ENCODE measurements at places on chromosomes 7 and 10. TPM values are rescaled to one million over a fixed set of nuclear protein-coding genes. Genes with fewer than 3 reads are reported as not detected.

Gene UNCX
- not detected for total RNA-seq

Gene HMX2
- total RNA-seq: not detected

Gene ADCY1
- 15.3 TPM for total RNA-seq

Gene IPMK
- total RNA-seq: 9.4 TPM

DNA sequence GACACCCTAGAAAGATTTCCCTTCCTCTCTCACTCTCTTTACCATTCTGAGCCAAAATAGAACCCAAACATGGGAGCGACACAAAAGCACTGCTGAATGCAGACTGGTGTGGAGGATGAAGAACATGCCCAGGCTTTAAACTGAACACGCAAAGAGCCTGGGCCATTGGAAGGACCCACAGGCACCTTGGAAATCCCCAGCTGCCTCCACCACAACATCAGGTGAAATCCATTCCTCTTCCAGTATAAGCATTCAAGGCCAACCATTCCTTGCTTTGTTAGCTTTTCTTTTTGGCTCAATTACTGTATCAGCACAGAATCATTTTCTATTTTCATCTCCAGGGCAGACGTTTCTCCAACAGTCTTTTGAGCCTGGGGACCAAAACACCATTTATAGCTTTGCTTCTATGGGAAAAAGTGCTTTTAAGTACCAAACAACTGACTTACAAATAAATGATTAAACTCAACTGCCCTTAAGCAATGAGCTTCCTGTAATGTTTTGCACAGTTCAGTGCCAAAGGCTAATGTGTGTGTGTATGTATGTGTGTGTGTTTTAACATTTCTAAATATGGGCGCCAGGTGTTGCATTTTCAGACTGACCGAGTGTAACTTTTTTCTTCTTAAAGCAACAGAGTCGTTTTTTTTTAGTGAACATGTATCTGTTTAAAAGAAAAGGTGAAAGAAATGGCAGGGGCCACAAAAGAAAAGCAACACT lies 16.2 kb upstream of the BLNK start:
- DNase-seq: no peak
- H3K27me3 ChIP-seq: no peaks in the 10 kb centered on the region
- no peaks in the 10 kb centered on the region for H3K36me3 ChIP-seq
- H3K4me1 ChIP-seq: no peaks in the 10 kb centered on the region
- H3K27ac ChIP-seq: no peak overlapping the region
- no peak overlapping the region for H3K4me3 ChIP-seq

- no peak overlapping the region for H3K4me3 ChIP-seq
- no peaks in the 10 kb centered on the region for H3K27me3 ChIP-seq
- H3K36me3 ChIP-seq: no peaks in the 10 kb centered on the region
- no peak overlapping the region for H3K27ac ChIP-seq
- peak; percentile 32 for DNase-seq
Measured at GRCh38 chr10:80709866-80710265, 172.2 kb downstream of the SH2D4B start.

DNA sequence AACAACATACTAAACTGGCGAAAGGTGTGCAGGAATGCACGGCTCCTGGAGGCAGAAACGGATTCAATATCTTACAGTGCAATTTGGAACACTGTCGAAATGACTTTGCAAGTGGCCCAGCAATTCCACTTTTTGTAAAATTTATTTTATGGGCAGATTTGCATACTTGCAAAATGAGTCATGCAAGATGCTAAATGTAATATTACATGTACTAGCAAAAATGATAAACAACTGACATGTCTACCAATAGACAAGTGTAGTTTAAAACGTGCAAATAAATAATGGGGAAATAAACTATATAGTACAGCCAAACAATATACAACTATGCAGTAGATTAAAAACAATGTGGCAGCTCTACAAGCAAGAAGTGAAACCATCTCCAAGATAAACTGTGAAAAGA lies 97.7 kb downstream of the ARHGAP12 start:
- no peak overlapping the region for H3K4me3 ChIP-seq
- no peak for DNase-seq
- H3K36me3 ChIP-seq: peaks cover 6% of the 10 kb centered on the region
- no peaks in the 10 kb centered on the region for H3K4me1 ChIP-seq

DNA sequence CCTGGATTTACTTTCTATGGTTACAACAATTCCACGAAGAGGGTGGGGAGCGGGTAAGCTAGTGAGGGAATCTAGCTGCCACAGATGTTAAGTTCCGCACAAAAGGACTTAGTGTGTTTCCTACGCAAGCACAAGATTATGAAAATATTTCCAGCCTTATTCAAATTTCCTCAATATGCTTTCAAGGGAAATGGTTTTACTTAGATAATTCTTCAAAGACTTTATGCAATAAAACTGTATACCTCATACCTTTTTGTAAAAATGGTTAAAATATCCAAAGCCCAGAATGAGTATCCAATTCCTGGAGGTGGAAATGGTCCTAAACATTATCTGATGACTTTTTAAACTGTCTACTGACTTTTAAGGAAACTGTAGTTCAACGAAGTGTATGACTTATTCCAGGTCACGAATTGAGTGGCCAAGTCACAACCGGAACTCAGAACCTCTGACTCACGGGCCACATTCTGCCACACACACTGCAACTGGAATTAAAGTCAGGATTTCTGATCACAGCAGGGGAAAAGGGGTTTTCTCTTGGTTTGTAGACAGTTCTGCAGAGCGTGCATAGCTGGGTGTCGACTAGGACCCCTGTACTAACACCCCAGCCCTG lies 20.2 kb upstream of the INSIG1 start:
- no peaks in the 10 kb centered on the region for H3K36me3 ChIP-seq
- no peak overlapping the region for H3K4me3 ChIP-seq
- DNase-seq: no peak
- H3K27ac ChIP-seq: no peak overlapping the region
- H3K27me3 ChIP-seq: no peaks in the 10 kb centered on the region
- H3K4me1 ChIP-seq: no peaks in the 10 kb centered on the region

DNA sequence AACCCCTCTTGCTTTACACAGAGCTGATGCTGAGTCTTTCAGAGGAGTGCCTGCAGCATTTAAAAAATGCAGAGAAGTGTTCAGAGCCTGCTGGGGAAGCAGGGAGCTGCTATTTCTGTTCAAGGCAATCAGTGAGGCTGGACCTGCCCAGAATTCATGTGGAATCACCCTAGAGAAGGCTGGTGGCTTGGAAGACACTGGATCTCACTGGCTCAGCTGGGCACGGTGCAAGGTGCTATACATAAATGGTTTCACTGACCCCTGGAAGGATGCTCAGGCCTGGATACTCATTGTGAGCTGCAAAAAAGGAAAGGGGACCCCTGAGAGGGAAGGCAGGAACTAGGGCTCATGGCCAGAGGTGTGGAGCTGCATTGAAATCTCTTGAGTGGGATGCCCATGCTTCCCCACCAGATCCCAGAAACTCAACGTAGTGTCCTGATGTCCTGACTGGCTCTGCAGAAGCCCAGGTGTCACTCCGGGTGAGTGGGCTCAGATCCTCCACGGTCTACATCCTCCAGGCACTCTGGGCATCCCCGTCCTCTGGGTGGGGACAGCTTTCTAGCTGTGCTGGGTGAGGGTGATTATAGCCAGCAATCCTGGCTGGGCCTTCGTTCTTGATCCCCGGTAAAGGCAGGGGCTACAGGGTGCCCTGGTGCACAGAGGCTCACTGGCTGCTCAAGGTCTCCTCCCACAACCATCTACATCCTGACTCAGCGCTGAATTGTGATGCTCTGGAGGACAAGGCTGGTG lies 77.2 kb upstream of the TNS3 start:
- H3K4me1 ChIP-seq: no peaks in the 10 kb centered on the region
- H3K27me3 ChIP-seq: no peaks in the 10 kb centered on the region
- H3K4me3 ChIP-seq: no peak overlapping the region
- no peak overlapping the region for H3K27ac ChIP-seq
- no peak for DNase-seq

DNA sequence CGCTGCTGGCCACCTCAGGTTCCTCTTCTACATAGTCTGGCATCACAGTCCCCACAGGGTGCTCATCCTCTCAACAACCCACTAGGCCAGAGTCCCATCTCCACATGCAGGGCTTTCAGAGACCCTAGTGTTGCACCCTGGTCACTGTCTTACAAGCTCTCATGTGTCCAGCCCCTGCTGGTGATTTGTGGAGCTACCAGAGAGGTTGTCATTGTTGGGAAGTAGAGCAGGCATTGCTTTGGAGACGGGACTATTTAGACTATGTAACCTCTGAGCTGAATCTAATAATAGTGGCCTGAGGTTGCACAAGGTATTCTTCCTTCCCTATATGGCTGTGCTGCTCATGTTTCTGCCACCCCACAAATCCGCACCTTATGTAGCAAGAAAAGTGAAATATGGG lies 135.3 kb upstream of the VWC2 start:
- H3K27me3 ChIP-seq: no peaks in the 10 kb centered on the region
- DNase-seq: peak; percentile 67
- H3K4me3 ChIP-seq: no peak overlapping the region
- no peaks in the 10 kb centered on the region for H3K36me3 ChIP-seq
- no peaks in the 10 kb centered on the region for H3K4me1 ChIP-seq

DNA sequence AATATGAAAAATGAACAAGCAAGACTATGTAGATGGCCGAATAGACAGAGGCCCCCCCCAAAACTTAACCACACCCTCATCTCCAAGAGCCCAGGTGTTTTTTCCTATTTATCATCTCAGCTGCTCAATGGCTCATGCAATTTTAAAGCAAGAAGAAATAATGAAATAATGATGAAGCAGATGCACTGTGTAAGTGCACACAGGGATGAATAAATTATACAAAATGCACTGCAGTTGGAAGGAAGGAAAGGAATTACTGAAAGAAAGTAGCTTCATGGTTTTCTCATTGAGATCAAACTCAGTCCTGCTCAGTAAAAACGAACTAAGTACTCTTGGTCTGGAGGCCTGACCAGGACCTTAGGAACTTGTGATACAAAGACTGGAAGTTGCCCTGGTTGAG lies 810.1 kb downstream of the NRG3 start:
- no peaks in the 10 kb centered on the region for H3K27me3 ChIP-seq
- DNase-seq: no peak
- H3K36me3 ChIP-seq: no peaks in the 10 kb centered on the region
- no peak overlapping the region for H3K4me3 ChIP-seq
- no peaks in the 10 kb centered on the region for H3K4me1 ChIP-seq

DNA sequence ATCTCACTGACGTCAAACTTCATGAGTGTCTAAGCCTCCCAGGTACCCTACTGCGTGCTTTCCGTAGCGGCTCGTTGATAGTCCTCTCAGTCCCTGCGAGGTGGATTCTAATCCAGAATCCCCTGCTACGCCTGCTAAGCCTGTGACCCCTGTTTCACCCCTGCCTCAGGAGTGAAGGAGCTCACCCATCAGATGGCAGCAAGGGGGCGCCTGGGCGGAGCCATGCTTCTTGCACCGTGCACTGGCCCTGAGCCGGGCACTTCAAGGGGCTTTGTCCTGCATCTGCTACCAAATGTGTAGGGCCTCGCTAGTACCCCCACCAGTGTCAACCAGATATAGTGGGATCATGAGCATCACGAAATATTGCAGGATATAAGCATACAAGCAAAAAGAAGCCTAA lies 918 bp upstream of the STRA8 start:
- H3K4me1 ChIP-seq: no peaks in the 10 kb centered on the region
- H3K36me3 ChIP-seq: no peaks in the 10 kb centered on the region
- H3K27me3 ChIP-seq: no peaks in the 10 kb centered on the region

DNA sequence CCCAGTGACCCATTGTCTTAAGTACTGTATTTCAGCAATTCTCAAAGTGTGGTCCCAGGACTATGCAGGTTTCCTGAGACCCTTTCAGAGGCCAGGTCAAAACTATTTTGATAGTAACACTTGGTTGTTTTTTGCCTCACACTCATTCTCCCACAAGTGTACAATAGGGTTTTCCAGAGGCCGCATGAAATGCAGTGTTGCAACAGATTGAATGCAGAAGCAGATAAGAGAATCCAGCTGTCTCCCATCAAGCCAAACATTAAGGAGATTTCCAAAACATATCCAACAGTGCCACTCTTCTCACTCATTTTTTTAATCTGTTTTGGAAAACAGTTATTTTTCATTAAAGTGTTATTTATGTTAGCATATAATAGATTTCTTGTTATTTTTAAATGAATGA lies 20.0 kb downstream of the VKORC1L1 start:
- no peaks in the 10 kb centered on the region for H3K4me1 ChIP-seq
- H3K27ac ChIP-seq: no peak overlapping the region
- no peaks in the 10 kb centered on the region for H3K27me3 ChIP-seq
- no peak overlapping the region for H3K4me3 ChIP-seq

DNA sequence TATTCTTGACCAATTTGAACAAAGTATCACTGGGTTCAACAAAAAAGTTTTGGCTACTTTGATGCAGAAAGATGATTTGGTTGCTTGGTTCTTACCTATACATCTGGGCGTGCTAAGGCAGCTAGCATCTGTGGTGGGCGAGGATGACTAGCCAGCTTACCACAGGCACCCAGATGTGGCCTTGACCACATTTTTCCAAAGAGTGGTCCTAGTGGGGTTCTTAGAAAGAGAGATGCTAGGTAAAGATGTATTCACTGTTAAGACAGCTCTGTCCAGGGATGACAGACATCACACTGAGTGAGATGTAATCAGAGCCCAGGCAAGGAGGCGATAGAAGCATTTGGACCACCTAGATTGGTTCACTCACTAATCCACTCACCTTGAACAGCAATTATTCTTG lies 785 bp downstream of the DNTT start:
- no peak overlapping the region for H3K4me3 ChIP-seq
- DNase-seq: no peak
- peaks cover 10% of the 10 kb centered on the region for H3K4me1 ChIP-seq
- no peaks in the 10 kb centered on the region for H3K27me3 ChIP-seq
- no peaks in the 10 kb centered on the region for H3K36me3 ChIP-seq

GRCh38 chr7:31410265-31410664 lies 69.7 kb upstream of the NEUROD6 start:
- no peak overlapping the region for H3K4me3 ChIP-seq
- H3K4me1 ChIP-seq: no peaks in the 10 kb centered on the region
- H3K36me3 ChIP-seq: no peaks in the 10 kb centered on the region

DNA sequence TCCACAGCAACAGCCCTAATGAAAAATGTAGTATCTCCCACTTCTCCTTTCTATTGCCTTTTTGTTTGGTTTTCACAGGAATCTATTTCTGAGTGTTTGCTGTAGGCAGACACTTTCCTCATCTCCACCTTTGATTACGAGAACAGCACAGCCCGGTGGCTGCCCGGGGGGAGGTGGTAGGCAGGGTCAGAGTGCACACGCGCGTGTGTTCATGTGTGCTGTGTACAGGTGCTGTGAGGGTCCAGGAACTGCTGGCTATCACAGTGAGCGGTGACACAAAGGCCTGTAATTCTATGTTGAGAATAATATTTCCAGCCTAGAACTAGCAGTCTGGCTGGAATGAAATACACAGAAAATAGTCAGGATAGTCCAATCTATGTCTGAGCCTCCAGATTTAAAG lies 212.8 kb downstream of the ADARB2 start:
- peaks cover 2% of the 10 kb centered on the region for H3K4me1 ChIP-seq
- DNase-seq: peak; percentile 35

DNA sequence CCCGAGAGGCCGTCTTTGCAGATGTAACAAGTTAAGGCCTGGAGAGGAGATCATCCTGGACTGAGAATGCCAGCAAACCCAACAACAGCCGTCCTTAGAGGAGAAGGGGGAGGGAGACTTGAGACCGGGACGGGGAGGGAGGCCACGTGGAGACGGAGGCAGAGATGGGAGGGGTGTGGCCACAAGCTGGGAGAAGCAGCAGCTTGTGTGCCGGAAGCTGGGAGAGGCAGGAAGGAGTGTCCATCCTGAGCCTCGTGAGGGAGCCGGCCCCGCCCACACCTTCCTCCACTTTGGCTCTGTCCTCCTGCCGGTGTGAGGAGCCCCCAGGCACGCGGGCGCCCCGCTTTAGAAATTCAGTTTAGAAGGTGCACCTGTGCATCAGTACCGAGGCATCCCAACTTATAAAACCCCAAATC lies 95.7 kb downstream of the DNAJB6 start:
- no peak overlapping the region for H3K27ac ChIP-seq
- H3K4me1 ChIP-seq: no peaks in the 10 kb centered on the region
- H3K27me3 ChIP-seq: no peaks in the 10 kb centered on the region

Measured in endodermal cell (in vitro differentiated cells).